Effector CD4-positive, alpha-beta T cell (primary cell): ENCODE measurements at places on chromosomes 16 and 17.

DNA sequence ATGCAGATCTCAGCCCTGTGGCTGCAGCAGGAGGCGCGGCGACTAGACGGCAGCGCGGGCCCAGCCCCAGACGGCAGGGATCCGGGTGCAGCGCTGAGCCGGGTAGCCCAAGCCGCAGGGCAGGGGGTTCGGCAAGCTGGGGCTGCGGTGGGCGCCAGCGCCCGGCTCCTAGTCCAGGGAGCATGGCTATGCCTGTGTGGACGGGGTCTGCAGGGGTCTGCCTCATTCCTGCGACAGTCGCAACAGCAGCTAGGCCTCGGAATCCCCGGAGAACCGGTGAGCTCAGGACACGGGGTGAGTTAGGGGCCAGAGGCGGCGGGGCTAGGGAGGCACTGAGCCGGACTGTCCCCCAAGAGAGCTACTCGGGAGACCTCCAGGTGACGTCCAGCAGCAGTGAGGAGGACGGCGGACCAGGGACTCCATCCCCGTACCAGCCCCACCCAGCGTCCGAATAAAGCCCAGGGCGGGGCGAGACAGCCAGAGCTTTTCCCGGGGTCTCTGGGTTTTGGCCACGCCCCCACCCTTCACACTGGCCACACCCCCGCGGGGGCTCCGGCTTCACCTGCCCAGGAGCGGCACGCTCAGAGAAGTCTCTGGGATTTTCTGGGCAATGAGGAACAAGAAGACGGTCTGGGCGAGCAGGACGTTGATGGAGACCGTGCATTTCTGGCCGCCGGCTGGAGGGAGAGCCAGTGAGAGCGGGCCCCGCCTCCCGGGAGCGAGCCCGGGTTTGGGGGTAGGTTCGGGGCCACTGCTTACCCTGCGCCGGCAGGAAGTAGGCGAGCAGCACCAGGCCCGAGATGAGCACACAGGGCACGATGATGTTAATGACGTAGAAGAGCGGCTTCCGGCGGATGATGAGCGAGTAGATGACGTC lies 1.1 kb downstream of the C17orf107 start:
- DNase-seq = peak; percentile 58

- no peak for DNase-seq
These were observed 12.0 kb upstream of the IGFBP4 start for GRCh38 chr17:40431231-40431602.

- DNase-seq = peak; percentile 75
These were observed at the start of gene SARM1 for GRCh38 chr17:28371245-28372202. Gene SARM1, plus strand, starts transcription at chr17:28371694. Its CDS starts 339 bp downstream, at chr17:28372033.

- no peak for DNase-seq
These were observed 438.1 kb downstream of the WWOX start for GRCh38 chr16:78537511-78537910.

DNA sequence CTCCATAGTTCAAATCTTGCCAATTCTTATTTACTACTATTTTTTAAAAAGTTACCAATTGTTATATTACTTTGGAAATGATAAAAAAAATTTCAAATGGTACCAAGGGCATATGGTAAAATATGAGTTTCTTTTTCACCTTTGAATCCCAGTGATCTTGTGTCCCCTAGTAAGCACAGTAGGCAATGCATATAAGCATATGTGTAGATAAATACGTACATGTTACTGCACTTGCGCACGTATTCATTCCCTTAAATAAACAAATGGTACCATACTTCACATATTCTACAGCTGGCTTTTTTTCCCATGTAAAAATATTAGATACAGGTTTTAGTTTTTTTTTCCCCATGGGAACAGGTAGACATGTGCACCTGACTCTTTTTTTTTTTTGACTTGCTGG lies 27.6 kb downstream of the HEATR9 start:
- no peak for DNase-seq

GRCh38 chr17:79393358-79394052 lies 217.3 kb downstream of the RBFOX3 start:
- DNase-seq = peak; percentile 56

- no peak for DNase-seq
These were observed 5.1 kb upstream of the KRT16 start for GRCh38 chr17:41617698-41618097.

GRCh38 chr17:32659419-32659842 lies 172.6 kb downstream of the CDK5R1 start:
- peak; percentile 43 for DNase-seq

DNA sequence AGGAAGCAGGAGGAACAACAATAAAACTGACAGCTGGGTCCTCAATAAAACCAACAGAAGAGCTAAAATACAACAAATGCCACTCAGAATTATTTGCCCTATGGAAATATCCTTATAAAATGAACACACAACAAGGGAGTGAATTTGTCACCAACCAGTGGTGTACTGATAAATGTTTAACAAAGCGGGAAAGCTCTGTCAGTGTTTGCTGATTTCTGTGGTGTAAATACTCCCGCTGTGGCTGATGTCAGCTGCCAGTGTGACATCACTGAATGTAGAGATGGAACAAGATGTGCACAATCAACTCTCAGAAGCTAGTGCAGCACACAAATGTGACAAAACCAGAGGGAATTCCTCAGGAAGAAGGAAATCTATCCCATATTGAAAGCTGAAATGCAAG lies 51.9 kb downstream of the CDYL2 start:
- DNase-seq = no peak

GRCh38 chr16:2535625-2536013 lies 2.2 kb upstream of the PDPK1 start:
- no peak for DNase-seq

DNA sequence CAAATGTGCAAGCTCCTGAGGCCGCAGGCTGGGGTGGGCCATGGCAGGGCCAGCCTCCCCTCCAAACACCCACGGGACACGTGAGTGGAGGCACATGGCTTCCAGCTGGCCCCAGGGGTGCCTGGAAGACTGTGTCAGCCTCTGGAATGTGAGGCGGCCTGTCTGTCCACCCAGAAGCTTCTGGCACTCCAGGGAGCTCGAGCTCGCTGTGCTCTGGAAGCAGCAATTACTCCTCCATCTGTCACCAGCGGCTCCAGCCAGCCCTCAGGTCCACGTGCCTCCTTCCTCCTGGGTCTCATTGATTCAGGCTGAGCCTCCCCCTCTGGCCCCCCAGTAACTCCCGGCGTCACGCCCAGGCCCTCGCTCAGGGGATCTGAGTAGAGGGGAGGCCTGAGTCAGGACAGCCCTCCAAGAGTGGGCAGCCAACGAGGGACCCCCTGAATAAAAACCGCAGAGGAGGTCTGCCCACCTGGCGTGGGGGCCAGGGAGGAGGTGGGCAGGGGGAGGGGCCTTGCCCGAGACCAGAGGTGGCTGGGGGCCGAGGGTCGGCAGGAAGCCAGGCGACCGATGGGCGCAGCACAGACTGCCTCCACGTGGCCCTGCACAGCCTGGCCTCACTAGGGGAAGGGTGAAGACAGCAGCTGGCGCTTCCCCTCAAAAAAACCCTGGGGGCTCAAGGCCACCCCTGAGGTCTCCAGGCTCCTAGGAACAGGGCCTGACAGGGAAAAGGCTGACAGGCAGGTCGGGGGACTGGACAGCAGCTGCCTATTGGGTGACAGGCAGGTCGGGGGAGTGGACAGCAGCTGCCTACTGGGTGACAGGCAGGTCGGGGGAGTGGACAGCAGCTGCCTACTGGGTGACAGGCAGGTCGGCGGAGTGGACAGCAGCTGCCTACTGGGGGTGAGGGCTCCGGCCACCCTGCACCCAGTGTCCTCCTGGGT lies 11.9 kb downstream of the PIEZO1 start:
- DNase-seq = no peak

DNA sequence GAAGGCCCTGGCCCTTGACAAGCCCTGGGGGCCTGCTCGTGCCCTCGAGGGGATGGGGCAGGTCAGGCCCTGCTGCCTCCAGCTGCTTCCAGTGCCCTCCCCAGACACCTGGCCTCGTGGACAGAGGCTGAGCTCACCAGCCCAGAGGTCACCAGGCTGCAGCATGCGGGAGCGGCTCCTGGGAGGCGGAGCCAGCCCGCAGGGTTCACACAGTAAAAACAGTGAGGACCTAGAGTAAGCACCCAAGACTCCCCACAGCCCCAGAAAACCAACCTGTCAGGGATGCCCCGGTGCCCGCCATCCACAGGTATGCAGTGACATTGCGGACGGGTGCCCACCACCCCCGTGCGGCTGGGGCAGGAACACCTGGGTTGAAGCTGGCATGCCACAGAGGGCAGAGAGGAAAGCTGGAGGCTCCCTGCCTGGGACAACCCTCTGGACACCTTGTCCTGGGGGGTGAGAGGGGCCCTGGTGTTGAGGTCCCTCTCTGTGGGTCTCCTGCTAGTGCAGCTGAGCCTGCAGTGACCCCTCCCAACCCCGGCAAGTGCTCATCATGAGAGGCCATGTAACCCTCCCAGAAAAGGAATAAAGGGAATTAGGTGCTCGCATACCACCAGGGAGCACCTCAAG lies 62.1 kb downstream of the LMF1 start:
- no peak for DNase-seq

DNA sequence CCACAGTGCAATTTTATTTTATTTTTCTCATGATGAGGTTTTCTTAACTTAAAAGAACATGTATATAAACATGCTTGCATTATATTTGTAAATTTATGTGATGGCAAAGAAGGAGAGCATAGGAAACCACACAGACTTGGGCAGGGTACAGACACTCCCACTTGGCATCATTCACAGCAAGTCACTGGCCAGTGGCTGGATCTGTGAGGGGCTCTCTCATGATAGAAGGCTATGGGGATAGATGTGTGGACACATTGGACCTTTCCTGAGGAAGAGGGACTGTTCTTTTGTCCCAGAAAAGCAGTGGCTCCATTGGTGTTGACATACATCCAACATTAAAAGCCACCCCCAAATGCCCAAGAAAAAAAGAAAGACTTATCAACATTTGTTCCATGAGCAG lies 12.3 kb upstream of the EFCAB13 start:
- DNase-seq = no peak

DNA sequence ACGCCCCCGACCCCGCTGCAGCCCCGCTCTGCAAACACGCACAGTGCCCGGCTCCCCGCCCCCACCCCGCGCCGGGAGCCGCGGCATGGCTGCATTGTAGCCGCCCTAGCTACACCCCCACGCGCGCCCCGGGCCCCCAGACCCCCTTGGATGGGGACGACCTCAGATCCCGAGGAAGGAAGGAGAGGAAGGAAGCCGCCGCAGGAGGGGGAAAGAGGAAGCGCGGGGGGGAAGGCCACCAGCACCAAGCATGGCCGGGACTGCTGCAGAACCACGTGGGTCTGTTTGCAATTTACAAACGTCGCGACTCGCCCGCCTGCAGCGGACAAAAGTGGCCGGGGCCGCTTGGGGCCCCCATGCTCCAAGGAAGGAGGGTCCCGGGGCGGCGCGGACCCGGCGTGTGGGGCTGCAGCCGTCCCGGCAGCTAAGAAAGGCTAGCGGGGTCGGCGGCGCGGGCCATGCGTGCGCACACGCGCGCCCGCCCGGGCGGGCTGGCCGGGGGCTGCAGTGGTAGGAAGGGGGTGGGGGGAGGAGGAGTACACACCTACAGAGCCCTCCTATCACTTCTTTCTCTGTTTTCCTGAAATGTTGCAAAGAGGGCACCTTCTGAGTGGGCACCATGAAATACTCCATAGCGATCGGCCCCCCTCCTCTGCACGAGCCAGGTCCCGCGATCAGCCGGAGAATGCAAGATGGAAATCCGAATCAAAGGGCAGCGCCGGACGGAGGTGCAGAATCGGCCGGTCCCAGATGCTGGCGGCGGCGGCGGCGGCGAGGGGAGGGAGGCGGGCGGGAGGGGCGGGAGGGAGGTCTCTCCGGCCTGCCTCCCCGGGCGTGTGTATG lies 488 bp downstream of the TFAP4 start:
- peak; percentile 23 for DNase-seq

DNA sequence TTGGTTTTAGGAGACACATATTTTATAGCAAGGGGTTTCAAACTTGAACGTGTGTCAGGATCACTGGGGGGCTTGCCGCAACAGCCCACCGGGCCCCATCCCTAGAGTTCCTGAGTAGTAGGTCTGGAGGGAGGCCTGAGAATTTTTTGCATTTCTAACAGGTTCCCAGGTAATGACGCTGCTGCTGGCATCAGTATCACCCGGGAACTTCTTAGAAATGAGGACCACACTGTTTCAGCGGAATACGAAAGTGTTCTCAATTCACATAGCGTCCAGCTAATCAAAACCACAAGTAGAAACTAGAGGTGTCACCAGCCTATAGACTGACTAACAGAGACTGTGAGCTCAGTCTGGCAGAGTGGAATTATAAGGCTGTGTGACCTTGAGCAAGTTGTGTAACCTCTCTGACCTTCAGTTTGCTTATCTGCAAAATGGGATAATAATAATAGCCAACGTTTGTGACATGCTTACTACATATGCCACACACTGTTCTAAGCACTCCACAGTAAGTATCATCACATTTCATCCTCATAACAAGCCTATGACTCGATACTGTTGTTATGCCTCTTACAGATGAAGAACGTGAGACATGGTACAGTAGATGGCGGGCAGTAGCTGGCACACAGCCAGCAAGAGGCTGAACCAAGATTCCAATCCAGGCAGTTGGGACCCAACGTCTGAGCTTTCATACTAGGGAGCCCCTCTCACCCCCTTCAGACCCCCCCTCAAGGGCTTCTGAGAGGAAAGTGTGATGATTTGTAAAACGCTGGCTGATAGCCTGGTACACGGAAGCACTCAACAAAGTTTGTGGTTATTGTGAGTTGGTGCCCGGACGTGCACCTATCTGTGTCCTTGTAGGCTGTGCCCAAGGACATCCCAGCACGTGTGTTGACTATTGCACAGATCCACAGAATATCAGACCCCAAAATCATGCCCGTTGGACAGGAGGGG lies 4.6 kb upstream of the ICAM2 start:
- DNase-seq = peak; percentile 59

DNA sequence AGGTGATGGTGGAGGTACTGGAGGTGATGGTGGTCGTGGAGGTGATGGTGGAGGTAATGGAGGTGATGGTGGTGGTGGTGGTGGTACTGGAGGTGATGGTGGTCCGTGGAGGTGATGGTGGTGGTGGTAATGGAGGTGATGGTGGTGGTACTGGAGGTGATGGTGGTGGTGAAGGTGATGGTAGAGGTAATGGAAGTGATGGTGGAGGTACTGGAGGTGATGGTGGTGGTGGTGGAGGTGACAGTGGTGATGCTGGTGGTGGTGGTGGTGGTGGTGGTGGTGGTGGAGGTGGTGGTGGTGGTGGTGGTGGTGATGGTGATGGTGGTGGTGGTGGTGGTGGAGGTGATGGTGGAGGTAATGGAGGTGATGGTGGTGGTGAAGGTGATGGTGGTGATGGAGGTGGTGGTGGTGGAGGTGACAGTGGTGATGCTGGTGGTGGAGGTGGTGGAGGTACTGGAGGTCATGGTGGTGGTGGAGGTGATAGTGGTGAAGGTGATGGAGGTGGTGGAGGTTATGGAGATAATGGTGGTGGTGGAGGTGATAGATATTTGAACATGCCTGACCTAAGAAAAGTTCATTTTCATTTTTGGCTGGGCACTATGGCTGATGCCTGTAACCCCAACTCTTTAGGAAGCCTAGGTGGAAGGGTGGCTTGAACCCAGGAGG lies 55.0 kb downstream of the RNF213 start:
- no peak for DNase-seq
